Stimulated activated CD8-positive, alpha-beta memory T cell treated with anti-CD3 and anti-CD28 coated beads, Interleukin-4, amount 100 ng/mL, for 24 hours (primary cell): ENCODE measurements at places on chromosomes 16 and 17.

- DNase-seq: no peak
Measured at GRCh38 chr16:31402687-31403086, 9.6 kb downstream of the ITGAD start.

- no peak for DNase-seq
Measured at GRCh38 chr17:6684881-6685767, 28.0 kb downstream of the SLC13A5 start.

DNA sequence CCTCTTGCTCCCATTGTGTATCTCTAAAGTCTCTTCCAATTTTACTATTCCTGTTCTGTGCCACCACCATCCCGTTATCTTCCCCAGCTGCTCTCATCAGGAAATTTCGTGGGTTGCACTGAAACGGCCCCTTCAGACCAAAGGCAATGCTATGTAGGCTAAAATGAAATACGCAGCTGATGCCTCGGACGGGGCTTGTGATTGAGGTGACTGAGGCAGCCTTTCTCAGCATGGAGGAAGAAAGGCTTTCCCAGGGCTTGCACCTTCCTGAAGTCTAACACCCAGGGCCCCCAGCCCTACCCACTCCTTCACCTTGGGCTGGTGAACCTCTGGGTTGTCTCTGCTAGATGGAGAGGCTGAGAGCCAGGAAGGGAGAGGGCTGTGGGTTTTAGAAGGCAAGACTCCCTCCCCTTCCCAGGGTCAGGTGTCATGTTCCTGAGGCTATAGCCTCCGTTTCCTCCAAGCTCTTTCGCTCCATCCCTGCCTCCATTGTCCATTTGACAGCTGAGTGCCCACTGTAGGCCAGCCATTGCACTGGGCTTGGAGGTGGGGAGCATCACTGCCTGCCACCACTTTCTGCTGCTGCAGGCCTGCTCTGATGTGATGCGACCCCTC, 7.8 kb downstream of the CCDC200 start:
- no peak for DNase-seq

DNA sequence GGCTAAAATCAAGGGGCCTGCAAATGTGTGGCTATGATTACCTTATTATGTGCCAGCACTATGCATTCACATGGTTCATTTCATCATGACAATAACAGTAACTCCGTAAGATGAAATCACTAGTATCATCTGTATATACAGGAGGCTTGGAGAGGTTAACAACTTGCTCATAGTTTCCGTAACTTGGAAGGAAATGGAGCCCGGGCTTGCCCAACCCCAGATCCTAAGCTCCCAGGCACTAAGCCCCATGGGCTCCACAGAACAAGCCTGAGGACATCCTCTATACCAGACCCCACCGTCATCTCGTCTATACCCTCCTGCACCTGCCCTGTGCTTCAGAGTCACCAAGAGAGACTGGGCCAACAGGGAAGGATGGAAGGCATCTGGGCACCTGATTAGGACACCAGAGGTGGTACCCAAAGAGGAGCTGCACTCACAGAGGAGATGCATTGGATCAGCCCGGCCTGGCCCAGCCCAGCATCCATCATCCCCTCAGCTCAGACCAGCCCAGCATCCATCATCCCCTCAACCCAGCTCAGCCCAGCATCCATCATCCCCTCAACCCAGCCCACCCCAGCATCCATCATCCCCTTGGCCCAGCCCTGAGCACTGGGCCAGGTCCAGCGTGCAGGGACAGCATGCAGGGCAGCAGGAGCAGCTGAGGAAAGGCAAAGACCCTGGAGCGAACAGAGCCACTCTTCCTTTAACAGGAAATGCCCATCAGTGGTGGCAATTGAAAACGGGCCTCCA, 28.5 kb downstream of the NSMCE1 start:
- DNase-seq: no peak

- no peak for DNase-seq
Measured at GRCh38 chr17:39144416-39144840, 7.0 kb downstream of the PLXDC1 start.

- no peak for DNase-seq
Measured at GRCh38 chr17:32503251-32504165, 16.7 kb downstream of the CDK5R1 start.

GRCh38 chr16:2954656-2955381, 9.3 kb upstream of the KREMEN2 start:
- no peak for DNase-seq
